Stimulated activated CD4-positive, alpha-beta T cell treated with anti-CD3 and anti-CD28 coated beads, Interleukin-4, amount 100 ng/mL, for 48 hours (primary cell): ENCODE measurements at places on chromosomes 11 and 22.

- peak; percentile 4 for DNase-seq
Observed at GRCh38 chr22:38572065-38572464, 2.1 kb upstream of the DMC1 start.

GRCh38 chr11:2691355-2691761 lies 8.4 kb downstream of the KCNQ1OT1 start:
- DNase-seq: no peak

- DNase-seq: no peak
Observed at GRCh38 chr11:44747316-44747715, 20.6 kb downstream of the TSPAN18 start.

GRCh38 chr22:37887584-37888378 lies 18.3 kb upstream of the MICALL1 start:
- no peak for DNase-seq

GRCh38 chr11:104907521-104908185 lies 9.4 kb upstream of the CASP12 start:
- no peak for DNase-seq

DNA sequence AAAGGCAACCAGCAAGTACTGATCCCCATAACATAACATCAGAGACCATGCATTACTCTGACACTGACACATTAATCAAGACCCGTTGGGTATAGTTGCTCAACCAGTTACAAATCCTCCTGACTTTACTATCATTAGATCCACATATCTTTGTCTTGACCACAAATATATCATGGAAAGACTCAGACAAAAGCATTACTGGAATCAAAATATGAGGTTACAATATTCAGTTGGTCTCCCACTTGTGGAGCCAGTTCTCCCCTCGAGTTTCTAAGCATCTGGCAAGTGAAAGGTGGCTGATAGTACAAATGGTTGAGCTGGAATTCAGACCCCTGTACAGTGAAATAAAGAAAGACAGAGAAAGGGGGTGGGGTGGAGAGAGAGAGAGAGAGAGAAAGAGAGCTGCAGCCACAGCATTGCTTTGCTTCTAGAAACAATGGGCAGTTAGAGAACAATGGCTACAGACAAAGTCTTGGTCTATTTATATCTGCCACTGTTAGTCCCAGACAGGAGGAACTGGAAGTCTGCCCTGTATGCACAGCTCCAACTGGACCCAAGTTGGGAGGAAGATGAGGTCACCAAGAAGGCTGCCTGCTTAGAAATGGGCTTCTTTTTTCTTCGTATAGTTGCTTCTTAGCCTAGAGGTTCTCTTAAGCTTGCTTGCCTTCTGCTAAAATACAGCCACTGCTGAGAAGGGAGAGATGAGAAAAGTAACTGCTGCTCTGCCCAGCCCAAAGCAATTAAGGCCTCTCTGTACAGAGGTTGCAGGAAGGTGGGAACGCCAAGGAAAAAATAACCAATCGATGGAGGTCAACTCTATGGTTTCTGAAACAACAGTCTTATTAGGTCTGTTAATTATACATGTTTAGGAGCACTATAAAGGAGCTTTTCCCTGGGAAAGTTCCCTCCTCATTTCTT lies 85.5 kb downstream of the ETS1 start:
- DNase-seq: no peak

DNA sequence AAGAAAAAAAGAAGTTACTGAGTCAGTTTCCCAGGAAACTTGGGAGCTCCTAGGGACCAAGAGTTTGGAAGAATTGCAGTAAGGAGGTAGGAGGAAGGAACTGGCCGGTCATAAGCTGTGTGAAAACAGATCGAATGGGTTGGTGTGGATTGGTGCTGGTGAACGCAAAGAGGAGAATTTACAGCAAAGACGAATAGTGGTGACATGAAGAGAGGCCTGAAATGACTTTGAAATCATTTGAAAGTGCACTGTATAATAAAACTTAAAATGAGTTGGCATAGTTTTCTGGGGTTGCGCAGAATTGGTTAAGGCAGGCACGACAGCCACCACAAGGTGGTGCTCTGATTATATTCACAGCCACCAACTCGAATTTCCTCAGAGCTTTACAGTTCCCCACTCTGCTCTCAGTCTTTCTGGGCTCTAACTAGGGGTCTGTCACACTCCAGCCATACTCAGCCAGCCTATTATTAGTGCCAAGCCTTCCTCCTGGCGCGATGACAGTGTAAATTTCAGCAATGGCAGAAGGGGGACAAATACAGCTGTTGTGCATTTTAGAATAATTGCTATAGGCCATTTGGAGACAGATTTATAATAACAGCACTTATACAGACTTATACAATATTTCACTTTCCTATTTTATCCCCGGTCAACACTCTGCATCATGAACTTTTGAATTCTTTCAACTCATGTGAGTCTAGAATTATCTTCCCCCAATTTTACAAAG lies 8.3 kb upstream of the HTR3B start:
- DNase-seq: no peak

DNA sequence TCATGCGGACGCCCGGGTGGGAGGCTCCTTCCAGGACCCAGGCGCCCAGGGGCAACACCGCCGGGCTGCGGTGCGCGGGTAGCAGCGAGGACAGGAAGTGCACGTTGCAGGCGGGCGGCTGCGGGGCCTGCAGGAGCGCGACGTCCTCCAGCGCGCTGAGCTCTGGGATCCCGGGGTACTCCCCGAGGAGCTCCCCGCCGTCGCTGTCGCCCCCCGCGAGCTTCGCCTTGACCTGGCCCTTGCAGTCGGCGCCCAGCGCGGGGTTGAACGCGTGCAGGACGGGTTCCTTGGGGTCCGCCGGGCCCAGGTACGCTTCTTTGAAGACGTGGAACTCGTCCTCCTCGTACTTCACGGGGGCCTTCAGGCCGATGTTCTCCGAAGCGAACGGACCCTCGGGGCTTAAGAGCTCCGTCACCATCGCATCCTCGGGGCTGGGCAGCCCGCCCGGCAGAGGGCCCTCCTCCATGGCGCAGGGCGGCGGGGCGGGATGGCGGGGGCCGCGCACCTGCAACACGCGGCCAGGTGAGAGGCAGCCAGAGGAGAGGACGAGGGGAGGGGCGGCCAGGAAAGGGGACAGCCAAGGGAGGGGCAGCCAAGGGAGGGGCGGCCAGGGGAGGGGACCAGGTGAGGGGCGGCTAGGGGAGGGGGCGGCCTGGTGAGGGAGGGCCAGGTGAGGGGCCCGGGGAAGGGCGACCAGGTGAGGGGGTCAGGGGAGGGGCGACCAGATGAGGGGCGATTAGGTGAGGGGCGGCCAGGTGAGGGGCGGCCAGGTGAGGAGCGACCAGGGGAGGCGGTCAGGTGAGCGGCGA lies 921 bp downstream of the TESMIN start:
- no peak for DNase-seq

GRCh38 chr22:32987081-32987631 lies 71.0 kb downstream of the SYN3 start:
- DNase-seq: no peak

DNA sequence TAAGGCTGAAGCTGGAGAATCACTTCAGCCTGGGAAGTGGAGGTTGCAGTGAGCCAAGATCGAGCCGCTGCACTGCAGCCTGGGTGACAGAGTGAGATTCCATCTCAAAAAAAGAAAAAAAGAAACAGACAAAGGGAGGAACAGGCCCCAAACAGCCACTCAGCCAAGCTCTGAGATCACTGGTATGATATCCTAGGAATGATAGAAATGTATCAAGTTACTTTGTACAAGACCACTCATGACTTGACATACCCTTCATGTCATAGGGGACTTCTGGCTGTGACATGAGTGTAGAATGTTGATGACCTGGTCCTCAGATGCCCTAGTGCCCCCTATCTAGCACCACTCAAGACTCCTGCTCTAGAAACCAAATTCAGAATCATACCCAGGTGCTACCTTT lies 216.5 kb downstream of the NAV2 start:
- DNase-seq: no peak

- peak; percentile 58 for DNase-seq
Observed at GRCh38 chr11:57527056-57527631, 3.4 kb downstream of the TIMM10 start.

DNA sequence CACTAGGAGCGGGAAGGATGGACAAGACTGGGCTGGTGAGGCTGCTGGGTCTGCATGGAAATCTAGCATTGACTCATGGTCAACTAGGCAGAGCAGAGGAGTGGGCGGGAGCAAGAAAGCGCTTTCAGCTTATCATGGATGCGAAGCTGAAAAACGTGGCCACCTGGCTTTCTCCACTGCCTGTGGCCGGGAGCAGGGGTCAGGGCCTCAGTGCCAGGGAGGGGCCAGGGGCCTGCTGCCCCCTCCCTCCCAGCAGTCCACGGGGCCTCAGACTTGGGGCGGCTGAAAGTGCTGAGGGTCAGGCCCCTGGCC lies 45.5 kb downstream of the ALX4 start:
- no peak for DNase-seq

DNA sequence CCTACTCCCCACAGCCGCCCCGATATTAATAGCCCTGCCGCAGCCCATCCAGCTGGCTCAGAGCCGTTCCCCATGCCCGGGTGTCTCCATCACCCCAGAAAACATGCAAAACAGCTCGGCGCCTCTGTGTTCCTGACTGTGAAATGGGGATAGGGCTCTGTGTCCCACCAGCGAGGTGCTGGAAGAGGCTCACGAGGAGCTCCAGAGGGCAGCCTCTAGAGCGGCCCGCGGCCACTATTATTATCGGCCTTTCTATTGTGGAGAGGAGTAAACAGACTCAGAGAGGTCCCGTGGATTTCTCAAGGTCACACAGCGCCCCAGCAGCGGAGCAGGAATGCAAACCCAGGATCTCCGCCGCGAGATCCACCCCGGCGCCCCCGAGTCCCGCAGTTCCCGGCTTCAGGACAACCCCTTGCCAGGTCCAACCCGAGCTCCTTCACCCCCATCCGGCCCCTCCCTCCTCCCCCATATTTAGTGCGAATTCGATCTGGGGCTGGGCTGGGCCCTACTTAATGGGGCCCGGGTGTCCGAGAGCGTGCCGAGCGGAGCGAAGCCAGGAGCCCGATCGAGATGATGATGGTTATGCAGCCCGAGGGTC lies at the start of gene ACTN3:
TSS of gene ACTN3 (plus strand) at position 536 of the 598 bp plus-strand sequence. CDS start at position 571, 35 bp downstream.
- peak; percentile 16 for DNase-seq

GRCh38 chr11:47390422-47390760 lies 12.0 kb upstream of the SPI1 start:
- no peak for DNase-seq

DNA sequence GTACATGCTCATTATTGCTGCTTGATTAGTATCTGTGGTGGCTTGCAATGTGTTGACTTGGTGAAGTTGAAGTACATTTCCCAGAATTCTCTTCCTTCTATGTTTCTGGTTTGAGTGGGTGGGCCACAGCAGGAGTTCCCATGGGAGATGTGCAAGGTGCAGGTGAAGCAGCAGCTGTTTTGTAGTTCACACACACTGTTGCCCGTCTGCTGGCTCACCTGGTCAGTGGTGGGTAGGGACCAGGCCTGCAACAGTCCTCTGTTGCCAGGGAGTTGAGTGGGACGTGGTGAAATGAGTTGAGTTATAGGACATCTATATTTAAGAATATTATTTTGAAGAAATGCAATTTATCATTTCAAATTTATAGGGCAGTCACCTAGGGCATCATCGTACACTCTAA lies 417.4 kb downstream of the TMEM135 start:
- DNase-seq: no peak

GRCh38 chr22:39473851-39474250 lies 17.0 kb downstream of the MGAT3 start:
- no peak for DNase-seq

GRCh38 chr11:82978422-82979099 lies 77.0 kb downstream of the DDIAS start:
- DNase-seq: peak; percentile 21

DNA sequence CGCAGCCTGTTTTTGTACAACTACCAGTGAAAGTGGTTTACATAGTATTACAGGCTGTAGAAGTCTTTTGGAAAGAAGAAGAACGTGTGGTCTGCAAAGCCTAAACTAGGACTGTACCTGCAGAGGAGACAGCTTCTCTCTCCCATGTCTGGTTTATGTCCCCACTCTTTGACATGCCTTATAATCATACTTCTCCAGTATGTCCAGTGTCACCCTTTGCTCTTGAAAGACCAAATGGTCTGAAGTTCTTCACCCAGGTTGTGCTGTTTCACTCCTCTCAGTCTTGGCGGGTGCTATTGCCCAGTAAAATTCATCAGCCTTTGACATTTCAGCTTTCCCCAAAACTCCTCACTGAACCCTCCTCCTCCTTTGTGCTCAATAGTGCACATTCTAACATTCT lies 676.0 kb upstream of the TENM4 start:
- no peak for DNase-seq

DNA sequence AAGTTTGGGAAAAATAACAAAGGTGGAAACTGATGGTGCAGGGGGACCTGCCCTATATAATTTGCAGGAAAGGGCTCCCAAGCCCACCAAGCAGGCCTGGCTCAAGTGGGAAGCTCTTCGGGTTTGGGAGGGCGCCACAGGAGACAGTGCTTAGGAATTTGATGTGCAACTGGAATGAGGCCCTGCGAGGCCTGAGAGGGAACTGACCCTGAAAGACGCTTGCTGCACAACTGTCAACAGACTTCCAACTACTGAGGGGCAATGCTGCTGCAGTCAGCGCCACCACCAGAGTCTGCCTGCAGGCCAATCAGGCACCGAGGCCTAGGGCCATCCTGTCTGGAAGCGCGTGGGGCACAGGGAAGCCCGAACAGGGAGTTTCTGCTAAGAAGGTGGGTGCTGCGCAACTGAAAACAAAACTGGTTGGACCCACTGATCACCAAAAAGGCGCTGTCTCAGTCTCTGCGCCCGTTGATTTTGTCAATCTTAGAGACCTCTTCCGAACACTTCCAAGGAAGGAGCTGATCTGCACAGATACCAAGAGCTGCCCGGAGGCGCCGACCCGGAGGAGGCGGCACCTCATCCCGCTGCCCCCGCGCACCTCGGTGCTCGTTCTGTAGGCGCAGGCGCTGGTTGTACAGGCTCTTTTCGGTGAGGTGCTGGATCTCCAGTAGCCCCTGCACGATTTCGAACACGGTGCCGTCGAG lies 667 bp downstream of the DGCR6L start:
- no peak for DNase-seq

- no peak for DNase-seq
Observed at GRCh38 chr22:43428005-43428485, 16.2 kb downstream of the MPPED1 start.

DNA sequence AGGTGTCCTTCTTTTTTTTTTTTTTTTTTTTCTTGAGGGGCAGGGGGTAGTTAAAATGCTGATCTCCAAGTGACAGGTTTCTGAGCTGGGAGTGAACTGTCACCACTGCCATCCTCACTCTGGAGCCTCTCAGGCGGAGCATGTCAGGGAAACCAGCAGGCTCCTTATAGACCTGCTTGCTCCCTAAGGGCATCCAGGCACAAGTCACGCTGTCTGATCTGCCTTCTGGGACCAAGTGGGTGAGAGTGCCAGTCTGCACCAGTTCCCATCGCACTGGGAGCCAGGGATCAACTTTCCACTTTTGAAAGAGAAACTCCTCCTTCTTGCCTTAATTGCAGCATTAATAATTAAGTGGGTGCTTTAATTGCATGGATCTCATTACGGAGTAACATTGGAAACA lies 537.9 kb upstream of the CADM1 start:
- no peak for DNase-seq

- no peak for DNase-seq
Observed at GRCh38 chr22:27583856-27584255, 217.7 kb downstream of the MN1 start.

GRCh38 chr22:24200619-24201212 lies 19.4 kb downstream of the SUSD2 start:
- no peak for DNase-seq

GRCh38 chr22:27903805-27904473 lies 15.1 kb downstream of the PITPNB start:
- no peak for DNase-seq
